ENCODE measurements at places on chromosomes 5 and 9.

DNA sequence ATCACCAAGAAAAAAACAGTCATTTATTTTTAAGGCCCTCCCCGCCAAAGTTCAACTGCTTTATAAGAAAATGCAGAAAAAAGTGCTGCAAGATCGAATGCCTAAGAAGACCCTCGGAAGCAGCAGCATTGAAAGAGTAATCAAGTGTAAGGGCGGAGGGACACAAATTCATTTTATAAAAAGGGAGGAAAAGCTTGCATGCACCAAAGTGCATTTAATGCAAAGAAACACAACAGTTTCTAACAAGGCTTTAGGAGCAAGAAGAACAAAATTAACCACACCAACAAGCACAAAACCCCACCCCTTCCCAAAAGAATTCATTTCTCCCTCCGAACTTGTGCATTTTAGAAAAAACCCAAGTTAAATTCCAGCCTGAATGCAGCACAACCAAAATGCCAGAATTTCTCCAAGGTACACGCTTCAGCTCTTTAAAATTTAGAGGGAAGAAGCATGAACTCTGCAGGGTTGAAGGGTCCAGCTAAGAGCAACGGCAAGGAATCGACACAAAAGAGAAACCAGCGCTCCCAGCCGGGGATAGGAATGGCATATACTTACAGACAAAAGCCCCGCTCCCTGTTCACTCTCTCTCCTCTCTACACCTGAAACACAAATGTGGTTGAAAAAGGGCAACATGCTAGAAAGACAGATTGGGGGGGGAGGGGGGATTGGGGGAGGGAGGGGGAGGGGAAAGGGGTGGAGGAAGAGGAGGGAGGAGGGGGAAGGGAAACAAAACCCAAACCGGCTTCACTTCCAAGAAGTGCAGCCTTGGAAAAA, at the start of gene NREP:
Gene NREP (minus strand): TSS at position 614 of the 774 bp plus-strand sequence. CDS start 1,422 bp downstream, outside the sequence.
- no peaks in the 10 kb centered on the region for H3K27me3 ChIP-seq
- H3K36me3 ChIP-seq = no peaks in the 10 kb centered on the region
- peak within 1 kb of the TSS; percentile 68 for H3K4me3 ChIP-seq
- peaks cover 10% of the 10 kb centered on the region for H3K4me1 ChIP-seq

- H3K4me1 ChIP-seq = no peaks in the 10 kb centered on the region
- H3K27me3 ChIP-seq = no peaks in the 10 kb centered on the region
- no peak overlapping the region for H3K4me3 ChIP-seq
- no peak overlapping the region for H3K27ac ChIP-seq
Observed at GRCh38 chr9:31137176-31138160, 1247.0 kb upstream of the ACO1 start.

DNA sequence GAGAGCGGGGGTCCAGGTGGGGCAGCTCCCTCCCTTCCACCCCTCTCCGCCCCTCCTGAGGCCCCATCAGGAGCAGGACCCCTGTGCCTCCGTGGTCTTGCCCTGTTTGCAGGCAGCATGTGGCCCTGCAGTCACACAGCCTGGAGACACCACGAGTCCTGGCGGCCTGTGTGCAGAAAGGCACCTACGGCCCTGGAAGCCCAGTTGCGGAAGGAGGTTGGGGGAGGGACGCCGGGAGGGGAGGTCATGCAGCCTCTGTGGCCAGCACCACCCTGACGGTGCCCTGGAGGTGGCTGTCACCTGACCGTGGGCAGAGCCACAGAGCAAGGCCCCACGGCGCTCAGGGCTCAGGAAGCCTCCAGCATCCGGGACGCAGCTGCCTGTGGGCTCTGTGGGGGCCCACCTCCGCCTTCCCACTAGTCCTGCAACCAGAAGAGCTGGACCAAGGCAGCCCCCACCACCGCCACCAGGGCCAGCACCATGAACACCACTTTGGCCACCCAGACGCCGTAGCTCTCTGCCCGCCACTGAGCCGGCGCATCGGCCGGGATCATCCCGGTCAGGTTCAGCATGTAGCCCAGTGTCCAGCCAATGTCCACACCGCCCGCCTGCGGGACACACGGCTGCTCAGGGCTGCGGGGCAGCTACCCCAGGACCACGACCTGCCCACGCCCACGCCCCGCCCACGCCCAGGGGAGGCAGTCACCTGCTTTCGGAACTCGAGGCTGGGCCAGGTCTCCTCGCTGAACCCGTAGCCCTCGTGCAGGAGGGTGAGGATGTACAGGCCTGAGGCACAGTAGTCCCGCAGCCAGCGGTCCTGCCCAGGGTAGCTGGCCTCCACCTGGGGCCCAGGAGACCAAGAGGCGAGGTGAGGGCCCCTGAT, 6.4 kb downstream of the ENTPD8 start:
- peaks cover 5% of the 10 kb centered on the region for H3K4me1 ChIP-seq
- no peaks in the 10 kb centered on the region for H3K36me3 ChIP-seq
- no peak overlapping the region for H3K27ac ChIP-seq

GRCh38 chr9:136584401-136584932, 38.6 kb upstream of the NOTCH1 start:
- peaks cover 34% of the 10 kb centered on the region for H3K27me3 ChIP-seq
- DNase-seq = no peak
- no peaks in the 10 kb centered on the region for H3K4me1 ChIP-seq
- H3K36me3 ChIP-seq = no peaks in the 10 kb centered on the region
- H3K4me3 ChIP-seq = no peak overlapping the region
- H3K27ac ChIP-seq = no peak overlapping the region

GRCh38 chr5:158246661-158247060, 387.7 kb upstream of the CLINT1 start:
- H3K27me3 ChIP-seq = no peaks in the 10 kb centered on the region
- no peaks in the 10 kb centered on the region for H3K4me1 ChIP-seq
- no peak for DNase-seq
- no peaks in the 10 kb centered on the region for H3K36me3 ChIP-seq
- no peak overlapping the region for H3K27ac ChIP-seq

DNA sequence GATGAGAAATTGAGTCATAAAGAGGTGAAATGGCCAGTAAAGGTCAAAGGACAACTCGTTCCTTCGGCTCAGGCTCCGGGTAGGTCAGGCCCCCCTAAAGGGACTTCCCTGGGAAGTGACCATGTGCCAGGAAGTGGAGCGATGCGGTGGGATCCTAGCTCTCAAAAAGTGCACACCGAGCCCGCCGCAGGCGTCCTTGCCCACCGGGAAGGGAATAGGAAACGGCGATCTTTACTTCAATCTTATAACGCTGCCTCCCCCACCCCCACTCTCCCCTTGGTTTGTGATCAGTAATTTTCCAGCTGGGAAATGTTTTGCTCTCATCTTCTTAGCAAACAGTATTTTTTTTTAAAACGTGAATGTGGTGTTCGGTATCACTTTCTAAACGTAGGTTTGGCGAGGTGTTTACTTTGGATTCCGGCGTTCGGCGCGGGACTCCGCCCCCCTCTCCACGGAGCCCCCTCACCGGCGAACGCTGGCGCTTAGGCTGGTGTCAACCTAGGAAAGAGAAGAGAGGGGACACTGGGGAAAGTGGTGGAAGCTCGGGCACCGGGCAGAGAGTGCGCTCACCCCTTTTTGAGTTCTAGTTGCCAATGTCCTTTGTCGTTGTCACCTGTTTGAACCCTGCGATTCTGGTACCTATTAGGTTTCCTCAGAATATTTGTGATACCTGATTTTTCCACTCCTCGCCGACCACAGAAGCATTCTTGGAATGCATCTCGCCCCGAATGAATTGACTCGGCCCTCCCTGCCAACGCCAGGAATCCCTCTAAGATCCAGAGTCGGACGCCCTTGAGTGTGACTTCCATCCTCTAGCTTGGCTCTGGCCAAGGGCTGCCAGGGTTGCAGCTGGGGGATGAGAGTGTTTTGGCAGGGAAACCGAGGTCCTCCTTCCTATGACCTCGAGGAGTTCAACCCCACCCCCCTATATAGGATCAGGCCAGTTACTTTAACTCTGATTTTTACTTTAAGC, 1.8 kb upstream of the KLF4 start:
- H3K4me1 ChIP-seq = no peaks in the 10 kb centered on the region
- peak overlapping the region; percentile 94 for H3K27ac ChIP-seq
- no peaks in the 10 kb centered on the region for H3K27me3 ChIP-seq
- H3K4me3 ChIP-seq = peak overlapping the region; percentile 79

DNA sequence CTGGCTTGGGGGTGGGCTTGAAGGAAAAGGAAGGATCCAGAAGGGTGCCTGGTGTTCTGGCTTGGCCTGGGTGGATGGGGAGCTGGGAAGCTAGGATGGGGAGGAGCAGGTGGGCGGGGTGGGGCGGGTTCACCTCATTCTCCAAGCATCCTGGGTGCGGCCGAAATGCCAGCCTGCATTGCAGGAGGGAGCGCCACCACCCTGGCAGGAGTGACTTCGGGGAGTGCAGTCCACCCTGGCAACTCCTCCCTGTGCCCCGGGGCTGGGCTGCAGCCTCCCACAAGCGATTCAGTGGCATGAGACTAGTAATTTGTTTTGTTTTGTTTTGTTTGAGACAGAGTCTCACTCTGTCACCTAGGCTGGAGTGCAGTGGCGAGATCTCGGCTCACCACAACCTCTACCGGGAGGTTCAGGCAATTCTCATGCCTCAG, 5.5 kb downstream of the TTC16 start:
- no peaks in the 10 kb centered on the region for H3K4me1 ChIP-seq
- peaks cover 24% of the 10 kb centered on the region for H3K27me3 ChIP-seq
- no peak overlapping the region for H3K4me3 ChIP-seq
- H3K36me3 ChIP-seq = no peaks in the 10 kb centered on the region
- H3K27ac ChIP-seq = no peak overlapping the region

DNA sequence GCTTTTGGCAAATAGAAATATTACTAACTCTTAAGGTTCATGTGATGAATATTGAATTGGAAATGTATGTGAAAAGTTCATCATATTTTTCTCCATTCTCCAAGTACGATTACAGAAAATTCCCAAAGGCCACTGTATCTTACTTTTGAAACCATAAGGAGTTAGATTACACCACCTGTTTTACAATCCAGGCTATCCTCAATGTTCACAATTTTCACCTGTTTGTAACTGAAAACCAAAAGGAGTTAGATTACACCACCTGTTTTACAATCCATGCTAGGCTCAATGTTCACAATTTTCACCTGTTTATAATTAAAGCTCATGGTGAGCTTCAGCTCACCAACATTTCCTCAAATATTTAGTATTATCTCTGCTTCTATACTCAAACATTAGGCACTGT, 188.0 kb downstream of the HCN1 start:
- H3K4me1 ChIP-seq = no peaks in the 10 kb centered on the region
- no peaks in the 10 kb centered on the region for H3K27me3 ChIP-seq
- H3K36me3 ChIP-seq = no peaks in the 10 kb centered on the region
- no peak overlapping the region for H3K27ac ChIP-seq
- H3K4me3 ChIP-seq = no peak overlapping the region

DNA sequence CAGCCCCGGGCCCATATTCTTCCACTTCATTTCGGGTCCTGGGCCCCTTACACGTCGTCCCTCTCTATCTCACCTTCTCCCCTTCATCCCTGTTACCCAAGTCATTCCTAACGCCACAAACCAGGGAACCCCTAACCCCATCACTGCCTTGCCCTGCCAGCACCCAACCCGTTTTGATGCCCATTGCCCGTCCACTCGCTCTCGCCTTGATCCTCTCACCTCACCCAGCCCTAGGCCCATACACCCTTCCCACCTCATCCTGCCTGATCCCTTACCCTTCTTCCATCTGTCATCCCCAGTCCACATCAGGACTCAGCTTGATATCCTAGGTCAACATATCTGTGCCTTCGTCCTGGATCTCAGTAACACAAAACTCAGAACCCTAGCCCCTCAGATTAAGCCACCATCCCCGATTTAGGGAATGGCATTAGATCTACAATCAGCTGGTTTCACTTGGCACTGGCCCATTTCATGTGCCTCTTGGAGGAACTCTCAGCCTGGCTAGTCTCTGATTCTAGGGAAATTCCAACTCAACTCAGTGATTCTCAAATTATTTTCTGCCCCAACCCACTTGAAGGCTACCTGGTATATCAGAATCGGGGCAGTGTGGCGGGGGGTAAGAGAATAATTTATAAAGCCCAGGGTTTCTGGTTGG, 489 bp downstream of the CHMP5 start:
- peaks cover 24% of the 10 kb centered on the region for H3K4me1 ChIP-seq
- peak overlapping the region; percentile 100 for H3K4me3 ChIP-seq
- peaks cover 60% of the 10 kb centered on the region for H3K36me3 ChIP-seq
- DNase-seq = no peak
- H3K27ac ChIP-seq = peak overlapping the region; percentile 89
- no peaks in the 10 kb centered on the region for H3K27me3 ChIP-seq

GRCh38 chr5:167466992-167467391, 824.5 kb upstream of the WWC1 start:
- no peak overlapping the region for H3K4me3 ChIP-seq
- no peaks in the 10 kb centered on the region for H3K27me3 ChIP-seq
- H3K27ac ChIP-seq = no peak overlapping the region
- no peak for DNase-seq

- H3K27me3 ChIP-seq = no peaks in the 10 kb centered on the region
- no peaks in the 10 kb centered on the region for H3K4me1 ChIP-seq
- peaks cover 97% of the 10 kb centered on the region for H3K36me3 ChIP-seq
Observed at GRCh38 chr9:35705836-35706430, 16.2 kb upstream of the TPM2 start.

DNA sequence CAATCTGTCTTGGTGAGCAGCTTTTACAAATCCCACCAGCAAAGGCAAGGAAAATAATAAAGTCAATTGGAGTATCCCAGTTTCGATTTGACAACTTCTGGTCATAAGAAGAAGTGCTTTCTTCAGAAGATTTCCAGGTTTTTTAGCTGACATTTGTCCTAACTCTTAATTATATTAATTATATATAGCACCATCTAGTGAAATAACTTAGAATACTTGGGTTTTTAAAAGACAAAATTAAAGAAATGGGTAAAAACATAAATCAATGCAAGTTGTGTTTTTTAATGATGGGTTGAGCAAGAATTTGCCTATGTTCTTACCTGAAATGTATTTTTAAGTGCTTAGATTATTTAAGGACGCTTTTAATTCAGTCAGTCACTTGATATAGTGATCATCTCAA, 421.8 kb downstream of the ACTL7B start:
- no peak for DNase-seq
- H3K4me3 ChIP-seq = no peak overlapping the region
- no peak overlapping the region for H3K27ac ChIP-seq

DNA sequence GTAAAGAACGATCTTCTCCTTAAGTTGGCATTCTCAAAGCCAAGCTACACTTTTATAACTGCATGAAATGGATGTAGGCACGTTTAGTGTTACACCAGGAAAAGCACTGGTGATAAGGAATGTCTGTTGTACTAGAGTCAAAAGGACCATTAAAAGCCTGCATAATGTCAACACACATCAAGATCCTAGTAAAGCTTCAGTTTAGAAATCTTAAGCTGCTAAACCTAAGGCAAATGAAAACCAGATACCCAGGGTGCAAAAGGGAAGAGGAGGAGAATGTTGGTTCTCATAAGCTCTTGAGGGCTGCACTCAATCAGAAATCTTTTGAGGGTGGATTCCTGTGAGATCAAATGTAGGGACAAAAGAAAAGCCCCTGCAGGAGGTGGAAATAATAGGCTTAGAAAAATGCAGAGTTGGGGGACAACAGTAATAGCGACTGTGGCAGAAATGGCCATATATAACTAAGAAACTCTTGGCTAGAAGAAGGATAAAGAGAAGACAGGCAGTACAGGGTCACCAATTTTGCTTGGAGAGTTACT, 148.2 kb downstream of the FBXL17 start:
- H3K36me3 ChIP-seq = no peaks in the 10 kb centered on the region
- no peaks in the 10 kb centered on the region for H3K4me1 ChIP-seq
- no peak overlapping the region for H3K4me3 ChIP-seq
- H3K27me3 ChIP-seq = no peaks in the 10 kb centered on the region

GRCh38 chr5:96978812-96979449, 43.1 kb downstream of the LNPEP start:
- H3K4me1 ChIP-seq = no peaks in the 10 kb centered on the region
- peaks cover 31% of the 10 kb centered on the region for H3K36me3 ChIP-seq
- H3K27me3 ChIP-seq = no peaks in the 10 kb centered on the region
- no peak overlapping the region for H3K4me3 ChIP-seq
- no peak for DNase-seq

GRCh38 chr9:87071473-87071872, 124.2 kb upstream of the GAS1 start:
- no peak overlapping the region for H3K27ac ChIP-seq
- H3K4me1 ChIP-seq = no peaks in the 10 kb centered on the region
- DNase-seq = no peak
- H3K27me3 ChIP-seq = no peaks in the 10 kb centered on the region

Measured in tibial artery (tissue), 4 donors.